Esophagus squamous epithelium (tissue), 5 donors: ENCODE measurements at places on chromosomes 7 and 10.

DNA sequence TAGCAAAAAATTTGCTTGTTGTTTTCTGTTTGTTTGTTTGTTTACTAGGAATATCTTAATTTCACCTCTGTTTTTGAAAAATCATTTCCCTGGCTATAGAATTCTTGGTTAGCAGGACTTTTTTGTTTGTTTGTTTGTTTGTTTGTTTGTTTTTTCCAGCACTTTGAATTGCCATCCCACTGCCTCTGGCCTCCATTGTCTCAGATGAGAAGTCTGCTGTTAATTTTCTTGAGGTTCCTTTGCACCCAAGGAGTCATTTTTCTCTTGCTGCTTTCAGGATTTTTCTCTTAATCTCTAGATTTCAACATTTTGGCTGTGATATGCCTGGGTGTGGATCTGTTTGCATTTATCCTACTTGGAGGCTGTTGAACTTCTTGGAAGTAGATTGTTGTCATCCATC is 105.7 kb downstream of the FOXL3 start:
- no peak for DNase-seq

DNA sequence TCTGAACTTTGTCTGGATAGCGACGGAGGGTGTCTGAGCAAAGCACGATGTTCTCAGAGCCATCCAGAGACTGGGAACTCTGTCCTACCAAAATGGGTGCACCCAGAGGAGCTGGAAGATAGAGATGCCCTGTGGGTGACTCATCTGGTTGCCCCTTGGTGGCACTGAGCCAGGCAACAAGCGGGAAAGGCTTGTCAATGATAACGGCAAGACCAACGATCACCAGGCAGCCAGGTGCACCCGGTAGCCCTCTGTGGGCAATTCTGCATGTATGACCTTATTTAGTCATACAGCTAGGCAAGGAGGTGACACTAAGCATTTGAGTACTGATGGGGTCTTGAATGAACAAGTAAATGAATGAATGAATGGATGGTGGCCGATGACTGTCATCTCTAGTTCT is 2.8 kb upstream of the ELN start:
- no peak for DNase-seq

- no peak for DNase-seq
Observed at GRCh38 chr10:5461914-5462840, 37.2 kb downstream of the CALML5 start.

DNA sequence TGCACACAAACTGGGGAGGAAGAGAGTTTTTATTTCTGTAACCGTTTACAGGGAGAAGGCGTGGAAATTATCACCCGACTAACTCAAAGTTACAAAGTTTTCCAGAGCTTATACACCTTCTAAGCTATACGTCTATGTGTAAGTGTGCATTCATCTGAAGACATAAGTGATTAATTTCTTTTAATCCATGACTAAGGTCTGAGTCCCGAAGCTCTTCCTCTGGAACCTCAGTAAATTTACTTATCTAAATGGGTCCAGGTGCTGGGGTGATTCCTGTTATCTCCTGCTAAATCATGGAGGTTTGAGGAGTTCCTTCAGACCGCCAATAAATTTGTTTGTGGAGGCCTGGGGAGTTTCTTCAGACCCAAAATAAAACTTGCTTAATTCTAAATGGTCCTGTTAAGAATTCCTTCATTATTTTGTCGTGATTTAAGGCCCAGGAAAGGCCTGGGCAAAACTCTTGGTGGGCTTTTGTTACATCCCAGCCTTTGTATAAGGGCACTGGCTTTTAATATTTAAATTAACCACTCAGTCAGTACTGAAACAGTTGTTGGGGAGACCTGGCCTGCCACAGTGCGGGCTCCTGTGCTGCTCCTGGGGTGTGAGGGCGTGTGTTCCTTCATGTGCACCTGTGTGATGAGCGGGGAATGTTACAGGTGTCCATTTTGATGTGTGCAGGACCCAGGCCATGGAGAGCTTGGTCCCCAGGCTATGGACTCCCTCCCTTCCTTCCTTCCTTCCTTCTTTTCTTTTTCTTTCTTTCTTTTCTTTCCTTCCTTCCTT is 5.8 kb upstream of the METTL27 start:
- no peak for DNase-seq

GRCh38 chr10:84521468-84521867 is 193.1 kb downstream of the CCSER2 start:
- no peak for DNase-seq

- DNase-seq: no peak
Observed at GRCh38 chr7:103894656-103895596, 94.5 kb downstream of the RELN start.

DNA sequence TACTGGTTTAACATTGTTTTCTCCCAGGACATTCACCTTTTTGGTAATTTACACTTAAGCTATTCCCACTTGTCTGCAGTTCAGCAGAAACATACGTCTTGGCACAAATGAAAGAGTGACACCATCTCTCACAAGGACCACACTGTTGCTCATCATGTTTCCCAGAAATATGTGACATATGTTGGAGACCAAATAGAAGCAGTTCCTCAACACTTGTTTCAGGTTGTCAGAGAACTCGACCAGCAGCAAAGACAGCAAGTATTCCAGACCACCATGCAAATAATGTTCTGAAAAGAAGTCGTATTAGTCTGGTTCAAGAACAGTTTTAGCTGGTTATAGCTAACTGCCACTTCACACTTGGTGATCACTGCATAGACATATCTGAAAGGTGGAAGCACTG is 81.3 kb upstream of the KLF6 start:
- no peak for DNase-seq

- DNase-seq: no peak
Observed at GRCh38 chr10:35716776-35717175, 74.7 kb upstream of the FZD8 start.

DNA sequence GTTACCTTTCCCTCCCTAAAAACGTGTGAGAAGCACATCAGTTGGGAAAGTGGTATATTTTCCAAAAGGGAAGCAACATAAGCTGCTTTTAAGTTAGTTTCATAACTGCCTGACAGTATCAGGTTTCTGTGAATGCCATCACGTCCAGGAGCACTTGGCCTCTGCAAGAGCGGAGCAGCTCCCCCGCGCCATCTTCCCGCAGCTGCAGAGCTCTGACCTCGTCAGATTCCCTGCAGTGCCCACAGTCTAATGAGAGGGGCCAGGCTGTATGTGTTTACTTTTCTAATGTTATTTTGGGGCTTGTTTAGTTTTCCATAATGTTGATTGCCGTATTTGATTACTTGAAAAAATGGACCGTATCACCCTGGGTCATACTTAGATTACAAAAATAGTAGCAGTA is 74.2 kb downstream of the MGMT start:
- DNase-seq: no peak

DNA sequence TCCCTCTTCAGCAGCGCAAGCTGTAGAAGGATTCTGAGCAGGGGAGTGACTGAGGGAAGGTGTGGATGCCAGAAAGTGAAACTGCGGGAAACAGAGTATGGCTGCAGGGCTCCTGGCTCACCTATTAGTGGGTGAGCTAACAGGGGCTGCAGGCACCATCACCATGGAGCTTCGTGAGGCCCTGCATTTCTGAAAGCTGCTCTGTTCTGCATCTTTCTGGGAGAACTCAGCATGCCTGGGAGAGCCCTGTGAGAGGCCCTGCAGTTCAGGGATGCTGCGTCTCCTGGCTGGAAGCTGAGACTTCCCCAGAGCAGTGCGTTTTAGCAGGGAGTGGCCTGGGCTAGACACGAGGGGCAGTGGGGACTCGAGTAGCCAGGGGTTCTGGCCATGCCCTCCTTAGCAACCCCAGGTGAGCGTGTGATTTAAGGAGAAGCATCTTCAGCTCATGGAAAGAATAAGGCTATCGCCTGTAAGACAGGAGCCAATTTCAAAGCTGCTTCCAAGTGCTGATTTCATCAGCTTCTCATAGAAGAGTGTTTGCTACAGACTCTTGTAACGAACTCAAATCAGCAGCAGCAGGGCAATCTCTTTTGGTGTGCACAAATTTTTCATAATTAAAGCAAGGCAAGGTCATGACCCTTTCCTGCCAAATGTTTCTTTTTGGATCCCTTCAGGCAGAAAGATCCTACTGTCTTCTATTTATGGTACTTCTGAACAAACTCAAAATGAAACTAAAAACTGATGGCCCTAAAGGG is 293.6 kb upstream of the ZNF32 start:
- DNase-seq: no peak

GRCh38 chr7:57414415-57414814 is 35.6 kb upstream of the ZNF716 start:
- DNase-seq: no peak

DNA sequence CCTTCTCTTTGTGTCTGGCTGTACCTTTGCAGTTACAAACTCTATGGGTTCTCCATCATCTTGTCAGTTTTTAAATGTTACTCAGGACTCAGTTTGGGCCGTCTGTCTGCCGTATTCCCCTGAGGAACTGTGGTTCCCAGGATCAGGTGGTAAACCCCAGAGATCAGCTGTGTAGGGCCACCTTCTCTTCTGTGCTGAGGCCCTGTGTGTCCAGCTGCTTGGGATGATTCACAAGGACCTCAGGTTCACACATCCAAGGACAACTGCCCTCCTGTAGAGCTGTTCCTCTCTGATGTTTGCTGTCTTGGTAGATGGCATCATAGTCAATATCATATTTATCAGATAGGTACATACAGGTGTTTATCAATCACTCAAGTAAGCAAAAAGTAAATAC is 24.5 kb downstream of the CUL1 start:
- DNase-seq: no peak

GRCh38 chr10:124027031-124027611 is 66.3 kb downstream of the CHST15 start:
- DNase-seq: no peak

DNA sequence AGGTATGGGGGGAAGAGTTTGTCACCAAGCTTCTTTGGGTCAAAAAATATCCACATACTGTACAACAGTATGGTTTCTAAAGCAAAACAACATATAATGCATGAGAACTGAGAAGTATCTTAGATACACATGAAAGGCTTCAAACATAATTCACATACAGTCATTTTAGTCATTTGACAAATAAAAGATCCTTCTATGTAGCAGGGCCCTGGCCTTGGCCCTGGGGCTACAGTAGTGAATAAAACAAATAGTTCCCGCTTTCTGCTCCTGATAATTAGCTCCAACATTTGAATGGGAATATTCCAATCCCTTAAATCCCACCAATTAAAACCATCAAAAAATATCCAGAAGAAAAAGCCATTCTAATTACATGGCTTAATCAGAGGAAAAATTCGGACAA is 51.3 kb downstream of the MALSU1 start:
- DNase-seq: no peak

GRCh38 chr10:21993360-21994001 is 10.0 kb downstream of the DNAJC1 start:
- no peak for DNase-seq

DNA sequence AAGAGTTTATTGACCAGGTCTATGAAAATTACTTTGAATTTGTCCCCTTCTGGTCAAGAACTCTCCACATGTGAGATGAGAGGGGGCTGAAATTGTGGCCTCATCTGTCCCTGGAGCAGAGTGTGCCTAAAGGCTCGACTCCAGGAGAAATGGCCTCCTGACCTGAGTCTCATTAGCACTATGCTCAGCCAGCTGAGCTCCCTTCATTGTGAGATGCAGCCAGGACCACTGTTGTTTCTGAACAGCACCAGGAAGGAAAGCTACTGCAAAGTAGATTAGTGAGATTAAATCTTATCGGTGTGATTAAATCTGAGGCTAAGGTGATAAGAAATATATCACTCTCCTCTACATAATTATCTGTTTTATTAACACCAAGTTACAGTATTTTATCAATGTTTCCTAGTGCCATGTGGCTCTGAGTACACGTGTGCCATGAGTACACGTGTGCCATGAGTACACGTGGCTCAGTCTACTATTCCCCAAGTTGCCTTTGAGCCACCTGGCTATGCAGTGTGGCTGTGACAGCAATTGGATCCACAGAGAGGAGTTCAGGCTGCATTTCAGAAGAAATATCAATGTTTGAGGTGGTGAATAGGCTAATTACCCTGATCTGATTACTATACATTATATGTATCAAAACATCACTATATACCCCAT is 126.9 kb downstream of the IPMK start:
- no peak for DNase-seq

DNA sequence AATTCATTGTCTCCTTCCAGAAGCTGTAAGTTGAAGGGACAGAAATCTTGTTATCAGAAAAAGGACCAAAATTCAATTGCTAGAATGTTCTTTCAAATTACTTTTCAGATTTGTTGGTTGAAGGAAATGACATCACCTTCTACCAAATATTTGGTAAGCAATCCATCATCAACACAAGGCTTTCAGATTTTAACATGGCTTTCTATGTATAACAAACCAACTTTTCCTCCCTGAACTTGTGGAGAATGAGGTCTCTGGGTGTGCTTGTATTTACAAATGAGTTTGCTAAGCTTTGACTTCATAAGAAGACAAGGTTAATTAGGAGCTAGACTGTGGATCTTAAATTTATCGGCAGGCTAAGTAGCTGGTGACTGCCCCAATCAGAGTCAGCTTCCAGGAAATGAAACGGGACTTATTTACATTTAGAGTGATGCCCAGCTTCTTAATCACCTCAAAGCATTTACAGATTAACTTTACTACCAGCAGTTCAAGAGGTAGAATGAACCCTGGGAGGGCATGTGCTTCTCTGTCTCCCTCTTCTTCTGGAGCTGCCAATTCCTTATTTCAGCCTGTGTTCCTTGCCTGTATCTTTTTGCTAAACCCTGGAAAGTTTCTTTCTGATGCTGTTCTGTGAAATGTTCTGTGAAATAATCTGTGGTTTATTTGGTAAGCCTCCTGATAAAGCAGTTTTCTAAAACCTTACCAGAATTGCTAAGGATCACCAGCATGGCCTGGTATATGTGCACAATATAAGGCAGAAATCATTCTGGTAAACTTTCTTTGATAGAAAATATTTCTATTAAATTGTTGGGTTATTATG is 248.8 kb upstream of the FZD8 start:
- no peak for DNase-seq

- DNase-seq: no peak
Observed at GRCh38 chr7:47039904-47040303, 542.0 kb downstream of the TNS3 start.

DNA sequence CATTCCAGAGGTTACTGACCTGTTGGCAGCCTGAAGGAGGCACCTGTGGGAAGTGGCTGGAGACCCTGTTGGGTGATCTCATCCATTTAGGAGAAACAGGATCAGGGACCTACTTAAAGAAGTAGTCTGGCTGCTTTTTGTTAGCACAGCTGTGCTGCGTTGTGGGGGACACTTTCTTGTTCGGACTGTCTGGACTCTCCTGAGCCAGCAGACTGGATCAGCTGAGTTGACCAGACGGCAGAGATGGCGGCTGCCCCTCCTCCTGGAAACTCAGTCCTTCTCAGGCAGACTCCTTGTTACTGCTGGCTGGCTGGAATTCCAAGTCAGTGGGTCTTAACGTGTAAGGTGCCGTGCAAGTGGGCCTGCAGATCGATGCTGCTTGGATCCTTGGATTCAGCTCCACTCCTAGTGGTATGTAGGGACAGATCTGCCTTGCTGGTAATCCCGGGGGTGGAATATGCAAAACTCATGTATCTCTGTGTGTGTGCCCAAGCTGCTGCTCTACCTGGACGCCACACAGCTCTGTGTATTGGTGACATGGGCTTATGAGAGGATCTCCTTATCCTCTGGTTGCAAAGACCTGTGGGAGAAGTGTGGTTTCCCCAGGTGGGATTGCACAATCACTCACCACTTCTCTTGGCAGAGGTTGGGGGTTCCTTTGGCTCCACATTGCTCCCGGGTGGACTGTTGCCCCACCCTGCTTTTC is 87.3 kb downstream of the CCSER2 start:
- no peak for DNase-seq
